ENCODE measurements at places on chromosomes 6 and 20. TPM values are rescaled to one million over a fixed set of nuclear protein-coding genes. Genes with fewer than 3 reads are reported as not detected.

The GSTA3 gene
- total RNA-seq = not detected

The DEFB124 gene
- total RNA-seq = not detected

The SPDEF gene
- total RNA-seq = not detected

The HLA-DQA1 gene
- 4.6 TPM for total RNA-seq

The UNC5CL gene
- 4.2 TPM for total RNA-seq

The CALHM5 gene
- not detected for total RNA-seq

The JPH2 gene
- 0.36 TPM for total RNA-seq

The OVOL2 gene
- not detected for total RNA-seq

The CFB gene
- total RNA-seq = 2.1 TPM

The ERGIC3 gene
- total RNA-seq = 123 TPM

The ZNF391 gene
- 4.2 TPM for total RNA-seq

The ZNF831 gene
- total RNA-seq = 15.9 TPM

The GHRH gene
- not detected for total RNA-seq

The BNIP5 gene
- not detected for total RNA-seq

The PI16 gene
- 0.86 TPM for total RNA-seq

The SLC32A1 gene
- not detected for total RNA-seq

The SLC22A7 gene
- total RNA-seq = not detected

The RGL2 gene
- total RNA-seq = 65.5 TPM

The GRM1 gene
- not detected for total RNA-seq

The HDGFL1 gene
- total RNA-seq = not detected

The NANP gene
- total RNA-seq = 5.3 TPM

The RUNX2 gene
- 5.1 TPM for total RNA-seq
